ENCODE measurements at places on chromosomes 7 and 10. TPM values are rescaled to one million over a fixed set of nuclear protein-coding genes. Genes with fewer than 3 reads are reported as not detected.

Gene OIT3
- 0.09 TPM for total RNA-seq

Gene HOXA3
- total RNA-seq, result not detected

Gene GIMAP1
- not detected for total RNA-seq

Gene C10orf88
- 14.3 TPM for total RNA-seq

GRCh38 chr10:32367793-32368453 lies 21.0 kb upstream of the EPC1 start:
- DNase-seq, result peak; percentile 30

GRCh38 chr10:101972761-101973160 lies 83.2 kb downstream of the ARMH3 start:
- DNase-seq, result no peak

GRCh38 chr10:26799342-26799741 lies 61.4 kb downstream of the ABI1 start:
- DNase-seq, result no peak

- DNase-seq, result no peak
Observed at GRCh38 chr7:3206771-3207191, 94.3 kb upstream of the SDK1 start.

- DNase-seq, result no peak
Observed at GRCh38 chr10:84406561-84406960, 78.2 kb downstream of the CCSER2 start.

DNA sequence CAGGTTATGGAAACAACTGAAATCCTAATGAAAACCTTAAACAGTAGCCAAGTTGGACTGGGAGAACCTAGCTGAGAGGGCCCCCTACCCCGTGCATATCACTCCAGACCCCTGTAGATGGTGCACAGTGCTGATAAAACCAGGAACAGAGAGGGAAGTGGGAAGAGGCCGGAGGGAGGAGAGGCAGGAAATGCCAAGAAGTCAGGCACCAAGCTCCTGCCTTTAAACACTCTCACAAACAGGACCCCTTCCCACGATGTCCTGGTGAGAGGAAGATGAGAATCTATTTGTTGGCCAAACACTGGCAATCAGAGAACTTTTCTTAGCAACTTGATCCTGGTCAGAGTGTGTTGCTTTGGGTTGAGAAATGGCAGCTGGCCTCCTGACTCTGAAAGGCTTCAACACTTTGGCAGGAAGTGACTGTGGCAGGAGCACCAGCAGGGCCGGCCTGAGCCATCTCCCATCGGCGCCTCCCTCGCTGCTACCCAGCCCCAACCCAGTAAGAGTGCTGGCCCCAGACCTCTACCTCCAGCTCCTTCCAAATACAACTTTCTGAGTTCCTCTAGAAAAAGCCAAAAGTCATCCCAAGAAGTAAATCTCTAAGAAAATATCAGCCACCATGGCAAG lies 39.5 kb downstream of the GSDME start:
- DNase-seq, result no peak

- DNase-seq, result peak; percentile 41
Observed at GRCh38 chr7:4882169-4883032, 1.1 kb downstream of the RADIL start.

DNA sequence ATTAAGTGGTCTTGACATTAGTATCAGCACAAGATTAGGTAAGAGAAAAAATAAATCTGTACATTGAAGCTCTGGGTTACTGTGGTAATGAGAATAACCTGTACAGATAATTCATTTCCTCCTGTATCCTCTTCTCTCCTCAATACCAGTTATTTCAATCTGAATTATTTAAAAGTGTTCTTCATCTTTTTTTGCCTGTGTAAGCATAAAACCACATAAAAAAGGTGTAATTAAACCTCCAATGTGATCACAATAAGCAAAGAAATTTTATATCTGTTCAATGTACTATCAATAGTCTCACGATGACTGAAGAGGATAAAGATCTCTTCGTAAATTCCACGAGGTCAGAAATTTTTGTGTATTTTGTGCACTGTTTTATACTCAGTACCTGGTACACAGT lies 1.2 kb upstream of the MYPN start:
- no peak for DNase-seq

GRCh38 chr10:48369501-48369900 lies 63.0 kb downstream of the MAPK8 start:
- DNase-seq, result no peak

DNA sequence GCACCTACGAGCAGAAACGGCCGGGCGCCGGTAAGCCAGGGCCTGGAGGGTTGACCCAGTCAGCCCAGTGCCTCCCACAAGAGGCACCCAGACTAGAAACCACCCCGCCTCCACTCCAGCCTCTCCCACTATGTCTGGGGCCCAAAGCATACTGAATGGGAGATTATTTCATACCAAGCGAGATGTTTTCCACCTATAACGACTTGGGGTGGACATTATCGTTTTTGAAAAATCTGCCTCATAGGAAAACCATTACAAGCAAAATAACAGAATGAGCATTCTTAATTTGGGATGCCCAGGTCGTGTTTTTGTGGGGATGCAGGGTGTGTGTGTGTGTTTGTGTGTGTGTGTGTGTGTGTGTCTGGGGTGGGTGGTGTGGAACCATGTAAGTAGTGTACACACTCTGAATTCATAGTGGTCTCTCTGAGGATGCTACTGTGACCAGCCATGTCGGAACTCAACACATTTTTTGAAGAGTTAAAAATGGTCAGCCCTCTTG lies 1.6 kb downstream of the HOXA6 start:
- no peak for DNase-seq
